ENCODE measurements at places on chromosomes 7 and 10. TPM values are rescaled to one million over a fixed set of nuclear protein-coding genes. Genes with fewer than 3 reads are reported as not detected.
A peak's percentile ranks its signal among the peaks of the same experiment; 100 is the strongest.

Gene TBXAS1
- 5.7 TPM for total RNA-seq

Gene OTUD1
- 17.8 TPM for total RNA-seq

Gene PCDH15
- 1.7 TPM for total RNA-seq

DNA sequence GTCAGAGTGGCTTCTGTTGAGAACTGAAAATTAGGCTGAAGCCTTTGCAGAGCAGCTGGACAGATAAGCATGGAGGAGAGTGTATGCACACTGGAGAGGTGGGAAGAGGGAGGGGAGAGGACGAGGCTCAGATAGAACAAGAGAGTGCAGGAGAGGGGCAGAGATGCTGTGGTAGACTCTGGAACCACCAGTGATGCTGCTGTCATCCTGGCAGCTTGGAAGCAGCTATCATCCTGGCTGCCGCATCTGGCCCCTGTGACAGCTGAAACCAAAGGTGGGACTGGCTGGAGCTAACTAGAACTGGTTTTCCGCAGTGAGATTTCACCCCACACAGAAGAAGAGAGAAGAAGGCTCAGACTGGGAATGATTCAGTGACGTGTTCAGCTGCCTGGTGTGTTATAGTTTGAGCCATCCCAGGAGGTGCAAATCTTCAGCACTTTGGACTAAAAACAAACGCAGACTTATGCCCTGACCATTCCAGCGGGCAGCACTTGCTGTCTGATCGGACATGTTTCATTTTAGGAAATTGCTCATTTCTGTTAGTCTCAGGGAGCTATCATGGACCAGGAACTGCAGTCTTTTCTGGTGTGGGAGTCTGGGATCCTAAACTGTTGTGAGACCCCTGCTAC lies 38.4 kb downstream of the EEPD1 start:
- no peaks in the 10 kb centered on the region for H3K36me3 ChIP-seq
- DNase-seq, result no peak
- no peaks in the 10 kb centered on the region for H3K27me3 ChIP-seq
- H3K27ac ChIP-seq, result no peak overlapping the region
- H3K4me1 ChIP-seq, result peaks cover 5% of the 10 kb centered on the region

Gene KCNMA1
- total RNA-seq, result 24.7 TPM

GRCh38 chr7:133860628-133861335 lies 266.4 kb upstream of the LRGUK start:
- H3K27ac ChIP-seq, result no peak overlapping the region
- DNase-seq, result no peak
- H3K36me3 ChIP-seq, result no peaks in the 10 kb centered on the region
- H3K4me1 ChIP-seq, result no peaks in the 10 kb centered on the region
- H3K4me3 ChIP-seq, result no peak overlapping the region

DNA sequence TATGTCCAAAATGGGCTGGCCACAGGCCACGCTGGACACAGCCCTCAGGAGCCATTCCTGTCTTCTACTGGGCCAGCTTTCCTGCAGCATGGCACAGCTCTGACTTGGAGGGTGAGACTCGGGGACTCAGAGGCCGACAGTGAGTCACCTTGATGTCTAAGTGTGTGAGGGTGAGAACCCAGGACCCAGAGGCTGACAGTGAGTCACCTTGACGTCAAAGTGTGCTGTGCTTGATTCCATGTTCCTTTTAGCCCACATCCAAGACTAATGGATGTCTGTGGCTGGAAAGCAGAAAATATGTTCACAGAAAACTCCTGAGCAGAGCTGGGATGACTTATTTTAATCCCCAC lies 6.0 kb upstream of the FAM170B start:
- peak overlapping the region; percentile 30 for H3K27ac ChIP-seq
- peaks cover 7% of the 10 kb centered on the region for H3K4me1 ChIP-seq
- H3K36me3 ChIP-seq, result no peaks in the 10 kb centered on the region
- DNase-seq, result no peak

Gene HPSE2
- 1.7 TPM for total RNA-seq

Gene LRRC18
- total RNA-seq, result 12.6 TPM

Gene AGR2
- not detected for total RNA-seq

GRCh38 chr7:110399421-110399820 lies 691.5 kb upstream of the LRRN3 start:
- no peaks in the 10 kb centered on the region for H3K27me3 ChIP-seq
- no peak for DNase-seq
- H3K4me3 ChIP-seq, result no peak overlapping the region
- H3K4me1 ChIP-seq, result peaks cover 6% of the 10 kb centered on the region

- H3K4me3 ChIP-seq, result no peak overlapping the region
- no peak overlapping the region for H3K27ac ChIP-seq
- no peaks in the 10 kb centered on the region for H3K27me3 ChIP-seq
- no peaks in the 10 kb centered on the region for H3K36me3 ChIP-seq
- peaks cover 5% of the 10 kb centered on the region for H3K4me1 ChIP-seq
- no peak for DNase-seq
These were observed 59.1 kb downstream of the AUTS2 start for GRCh38 chr7:69657331-69657730.

Gene PRSS37
- 38.6 TPM for total RNA-seq

All from testis (tissue), 5 donors.